Epithelial cell of prostate (primary cell): ENCODE measurements at places on chromosomes 4 and X.
A peak's percentile ranks its signal among the peaks of the same experiment; 100 is the strongest.

DNA sequence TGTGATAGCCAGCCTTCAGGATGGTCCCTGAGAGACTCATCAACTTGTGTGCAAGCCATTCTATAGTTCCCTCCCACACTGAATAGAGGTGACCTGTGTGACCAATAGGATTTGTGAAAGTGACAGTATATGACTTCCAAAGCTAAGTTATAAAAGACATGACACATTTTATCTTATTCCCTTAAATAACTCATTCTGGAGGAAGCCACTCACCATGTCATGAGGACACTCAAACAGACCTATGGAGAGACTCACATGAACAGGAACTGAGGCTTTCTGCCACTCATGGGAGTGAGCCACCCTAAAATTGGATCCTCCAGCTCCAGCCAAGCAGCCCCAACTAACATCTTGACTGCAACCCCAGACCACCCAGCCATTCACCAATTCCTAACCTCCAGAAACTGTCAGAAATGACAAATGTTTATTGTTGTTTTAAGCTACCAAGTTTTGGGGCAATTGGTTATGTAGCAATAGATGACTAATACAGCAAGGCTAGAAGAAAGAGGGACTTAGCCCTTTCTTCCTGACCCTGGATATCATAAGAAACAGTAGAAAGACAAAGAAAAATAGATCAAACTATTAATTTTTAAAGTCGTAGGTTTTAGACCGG, 9.0 kb upstream of the CHIC2 start:
- DNase-seq: no peak

DNA sequence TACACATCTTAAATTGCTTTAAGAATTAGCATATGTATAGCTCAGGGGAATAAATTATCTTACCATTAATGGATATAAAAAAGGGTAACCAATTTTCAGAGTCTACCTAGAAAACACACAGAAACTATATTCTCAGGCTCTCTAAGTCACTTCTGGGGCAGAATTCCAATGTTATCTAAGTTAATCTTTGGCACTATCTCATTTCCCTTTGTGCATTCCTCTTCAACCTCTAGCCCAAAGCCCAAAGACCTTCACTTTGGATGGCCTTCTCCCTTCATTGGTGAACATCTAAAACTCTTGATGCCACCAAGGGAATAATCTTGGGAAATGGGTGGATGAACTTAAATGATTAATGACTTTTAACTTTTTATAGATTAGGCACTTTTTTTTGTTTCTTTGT, 108.3 kb downstream of the APBB2 start:
- no peak for DNase-seq

DNA sequence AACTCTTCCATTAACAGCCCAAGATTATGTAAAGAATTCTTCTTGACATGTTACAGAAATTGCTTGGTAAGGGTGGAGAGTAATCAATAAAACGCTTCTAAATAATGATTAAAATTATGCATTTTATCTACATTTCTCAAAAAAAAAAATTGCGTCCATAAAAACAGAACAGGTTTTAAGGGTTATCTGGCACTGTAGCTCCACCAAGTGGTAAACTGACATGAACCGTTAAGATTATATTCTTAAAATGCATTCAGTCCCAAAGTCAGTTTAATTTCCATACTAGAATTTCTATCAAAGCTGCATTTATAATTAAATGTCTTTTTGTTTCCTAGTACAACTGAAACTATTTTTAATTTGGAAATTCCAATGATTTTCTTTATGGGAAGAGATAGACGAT, 214.0 kb upstream of the UGT8 start:
- DNase-seq: no peak

DNA sequence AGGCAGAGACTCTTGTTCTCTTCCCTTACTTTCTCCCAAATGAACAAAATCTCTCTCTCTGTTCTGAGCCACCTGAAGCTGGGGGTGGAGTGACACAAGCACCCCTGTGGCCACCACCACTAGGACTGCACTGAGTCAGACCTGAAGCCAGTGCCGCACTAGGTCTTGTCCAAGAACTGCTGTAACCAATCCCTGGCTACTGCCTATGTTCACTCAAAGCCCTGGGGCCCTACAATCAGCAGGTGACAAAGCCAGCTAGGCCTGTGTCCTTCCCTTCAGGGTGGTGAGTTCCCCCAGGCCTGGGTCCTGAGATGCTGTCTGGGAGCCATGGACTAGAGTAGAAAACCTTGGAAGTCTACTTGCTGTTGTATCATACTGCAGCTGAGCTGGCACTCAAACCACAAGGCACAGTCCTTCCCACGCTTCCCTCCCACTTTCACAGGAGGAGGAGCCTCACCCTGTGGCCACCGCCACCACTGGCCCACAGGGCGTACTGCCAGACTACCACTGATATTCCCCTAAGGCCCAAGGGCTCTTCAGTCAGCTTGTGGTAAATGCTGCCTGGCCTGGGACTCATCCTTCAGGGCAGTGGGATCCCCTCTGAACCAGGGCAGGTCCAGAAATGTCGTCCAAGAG, 119.1 kb downstream of the RTL9 start:
- no peak for DNase-seq

DNA sequence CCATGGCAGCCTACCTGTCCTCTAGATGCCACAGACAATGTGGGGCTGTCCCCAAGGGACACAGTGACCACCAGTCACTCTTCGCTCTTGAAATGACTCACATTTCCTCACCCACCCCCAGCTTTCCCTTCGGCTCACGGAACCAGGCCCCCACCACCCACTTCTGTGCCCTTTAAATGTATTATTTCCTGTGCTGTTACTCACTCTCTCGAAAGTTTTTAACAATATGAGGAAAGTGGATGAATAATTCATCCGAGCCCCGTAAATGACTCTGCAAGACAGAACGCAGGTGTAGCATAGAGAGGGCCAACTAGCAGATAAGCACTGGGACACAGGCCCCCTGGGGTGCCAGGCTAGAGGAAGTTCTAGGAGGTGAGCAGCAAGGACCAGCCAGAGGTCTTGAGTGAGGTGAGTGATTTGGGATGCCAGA, 179.5 kb upstream of the TBL1X start:
- DNase-seq: no peak

- peak; percentile 76 for DNase-seq
Observed at GRCh38 chr4:32172761-32173160, 1452.6 kb downstream of the PCDH7 start.

DNA sequence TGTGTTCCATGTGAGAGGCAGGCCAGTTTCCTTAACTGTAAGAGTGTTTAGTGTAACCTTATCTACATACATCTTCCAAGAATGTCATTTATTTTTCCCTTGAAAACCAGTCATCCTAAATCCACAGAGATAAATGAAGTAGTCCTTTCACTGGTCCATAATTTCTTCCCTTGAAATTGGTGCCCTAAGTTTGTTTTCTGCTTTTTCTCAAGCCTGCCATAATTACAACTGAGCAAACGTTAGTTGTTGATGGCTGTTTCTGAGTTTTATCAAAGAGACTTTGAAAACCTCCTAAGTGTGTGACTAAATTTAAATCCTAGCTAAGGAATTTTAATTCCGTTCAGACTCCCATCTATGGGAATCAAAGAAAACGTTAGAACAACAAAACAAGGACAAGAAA, 3.6 kb upstream of the TDO2 start:
- DNase-seq: no peak

DNA sequence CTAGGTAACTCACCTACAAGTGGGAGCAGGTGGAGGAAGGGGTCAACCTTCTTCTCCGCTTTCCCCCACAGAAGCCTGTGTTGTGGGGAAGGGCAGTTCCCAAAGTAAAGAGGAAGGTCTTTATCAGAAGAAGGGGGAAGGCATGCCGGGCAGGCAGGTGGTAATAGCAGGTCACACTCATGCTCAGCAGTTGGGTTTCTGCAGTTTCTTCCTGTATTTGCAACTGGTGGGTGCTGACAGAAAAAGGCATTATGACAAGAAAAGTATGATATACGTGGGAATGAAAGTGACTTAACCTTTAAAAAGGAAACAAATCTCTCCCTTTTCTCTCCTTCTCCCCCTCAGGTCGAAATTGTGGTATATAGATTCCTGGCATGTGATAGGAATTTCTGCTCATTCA, 3.7 kb downstream of the MTMR1 start:
- DNase-seq: no peak

DNA sequence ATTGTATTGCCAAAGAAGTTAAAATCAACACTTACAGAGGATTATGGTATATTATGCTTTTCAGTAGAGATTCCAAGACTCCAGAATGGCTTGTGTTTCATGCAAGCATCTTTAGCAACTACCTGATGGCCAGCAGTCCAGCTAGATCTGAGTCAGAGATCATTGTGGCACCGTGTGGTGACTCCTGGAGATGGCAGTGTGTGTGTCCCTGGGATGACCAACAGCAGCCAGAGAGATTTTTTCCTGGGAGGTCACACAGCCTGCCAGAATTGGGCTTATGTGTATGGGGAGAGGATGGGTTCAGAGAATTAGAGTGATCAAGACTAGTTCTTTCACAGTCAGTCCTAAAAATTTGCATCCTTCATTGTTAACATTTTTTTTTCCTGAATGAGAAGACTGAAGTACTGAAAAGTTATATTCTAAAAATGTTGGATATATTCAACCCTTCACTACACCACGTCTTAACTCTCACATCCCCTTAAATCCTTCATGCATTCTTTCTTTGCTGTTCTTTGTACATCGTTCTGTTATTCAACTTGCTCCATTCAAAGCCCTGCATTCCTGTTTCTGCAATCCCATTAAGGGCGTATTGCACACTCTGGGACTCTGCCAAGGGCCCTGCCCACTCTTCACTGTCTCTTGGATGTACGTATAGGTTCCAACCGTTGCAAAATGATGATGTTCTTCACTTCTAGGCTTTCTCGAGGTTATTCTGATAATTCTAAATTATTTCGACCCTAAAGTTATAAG, 12.4 kb downstream of the TENM3 start:
- no peak for DNase-seq

GRCh38 chr4:151692821-151693673, 67.8 kb downstream of the GATB start:
- DNase-seq: no peak

DNA sequence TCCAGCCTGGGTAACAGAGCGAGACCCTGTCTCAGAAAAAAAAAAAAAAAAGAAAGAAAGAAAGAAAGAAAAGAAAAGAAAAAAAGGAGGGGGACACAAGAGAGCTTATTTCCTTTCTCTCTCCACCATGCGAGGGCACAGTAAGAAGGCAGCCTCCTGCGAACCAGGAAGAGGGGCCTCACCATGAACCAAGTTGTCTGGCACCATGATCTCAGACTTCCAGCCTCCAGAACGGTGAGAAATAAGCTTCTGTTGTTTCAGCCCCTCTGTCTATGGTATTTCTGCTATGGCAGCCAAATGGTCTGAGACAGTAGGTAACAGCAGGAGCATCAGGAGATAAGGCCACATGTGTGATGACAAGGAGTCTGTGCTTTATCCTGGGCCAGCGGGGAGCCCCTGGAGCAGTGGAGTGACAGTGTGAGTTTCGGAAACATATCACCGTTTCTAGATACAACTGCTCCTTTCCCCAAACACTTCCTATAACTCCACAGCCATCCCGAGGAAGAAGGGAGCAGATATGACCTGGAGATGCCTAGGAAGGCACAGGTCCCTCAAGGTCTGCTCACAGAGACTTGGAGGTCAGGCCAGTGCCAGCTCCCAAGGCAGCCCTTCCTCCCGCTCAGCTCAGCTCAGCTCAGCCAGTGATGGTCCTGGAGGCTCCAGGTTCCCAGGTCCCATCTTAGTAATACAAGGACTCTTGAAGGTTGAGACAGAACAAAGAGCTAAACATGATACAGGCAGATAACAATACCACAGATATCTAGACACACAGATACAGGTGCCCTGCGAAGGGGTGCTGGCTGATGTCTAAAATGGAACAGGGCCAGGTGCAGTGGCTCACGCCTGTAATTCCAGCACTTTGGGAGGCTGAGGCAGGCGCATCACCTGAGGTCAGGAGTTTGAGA, 17.7 kb downstream of the JAKMIP1 start:
- no peak for DNase-seq

DNA sequence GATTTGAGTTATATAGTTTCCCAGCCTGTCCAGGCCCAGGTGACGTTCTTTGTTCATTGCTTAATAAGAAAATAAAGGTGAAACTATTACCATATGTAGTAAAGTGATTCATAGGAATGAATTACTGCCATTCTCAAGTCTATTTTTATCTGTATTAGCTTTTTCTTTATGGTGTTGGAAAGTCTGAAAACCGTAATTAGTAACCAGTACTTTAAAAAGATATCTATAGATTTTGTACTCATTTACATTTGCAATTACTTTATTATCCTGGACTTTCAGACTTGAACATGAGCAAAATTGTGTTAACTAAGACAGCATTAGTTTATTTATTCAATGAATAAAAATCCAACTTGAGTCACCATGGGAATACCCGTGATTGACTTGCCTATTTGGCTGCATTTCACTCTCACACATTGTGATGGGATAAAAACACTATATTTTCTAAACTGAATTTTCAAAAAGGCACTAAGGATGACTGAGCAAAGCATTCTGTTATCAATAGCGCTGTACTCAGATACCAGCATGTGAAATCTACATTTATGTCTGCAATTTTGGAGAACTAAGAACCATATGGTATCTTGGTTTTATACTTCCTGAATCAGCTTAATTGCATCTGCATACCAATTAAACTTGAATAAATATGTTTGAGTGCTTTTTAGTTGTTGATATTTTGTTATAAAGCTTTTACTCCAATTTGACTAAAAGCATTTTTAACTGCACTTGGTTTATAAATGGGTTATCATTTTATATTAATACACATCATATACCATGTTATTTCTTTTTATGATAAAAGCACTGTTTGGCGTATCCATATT, 154.6 kb downstream of the CCSER1 start:
- no peak for DNase-seq

- DNase-seq: no peak
Observed at GRCh38 chr4:170008371-170008770, 17.8 kb downstream of the MFAP3L start.

- no peak for DNase-seq
Observed at GRCh38 chr4:12932203-12932788, 551.8 kb downstream of the RAB28 start.
